ENCODE measurements at places on chromosomes 1 and 21.

DNA sequence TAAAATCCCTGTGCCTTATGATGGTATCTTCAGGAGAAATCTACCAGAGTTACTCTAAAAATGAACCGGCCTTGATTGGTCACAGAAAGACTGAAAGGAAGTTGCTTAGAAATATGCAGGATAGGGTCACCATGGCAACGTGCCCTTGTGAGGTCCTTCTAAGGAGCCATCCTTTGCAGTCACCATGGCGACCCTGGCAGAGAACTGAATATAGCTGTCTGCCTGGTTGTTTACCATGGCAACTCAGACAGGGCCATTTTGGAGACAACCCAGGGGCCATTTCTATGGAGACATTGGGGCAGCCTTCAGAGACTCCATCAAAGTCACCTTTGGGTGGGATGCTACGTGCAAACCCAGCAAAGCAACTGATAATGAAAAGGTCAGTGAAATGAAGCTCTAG is 43.0 kb downstream of the SNX7 start:
- DNase-seq, result peak; percentile 52

- DNase-seq, result peak; percentile 50
Observed at GRCh38 chr1:2611031-2611501, 21.8 kb downstream of the MMEL1 start.

DNA sequence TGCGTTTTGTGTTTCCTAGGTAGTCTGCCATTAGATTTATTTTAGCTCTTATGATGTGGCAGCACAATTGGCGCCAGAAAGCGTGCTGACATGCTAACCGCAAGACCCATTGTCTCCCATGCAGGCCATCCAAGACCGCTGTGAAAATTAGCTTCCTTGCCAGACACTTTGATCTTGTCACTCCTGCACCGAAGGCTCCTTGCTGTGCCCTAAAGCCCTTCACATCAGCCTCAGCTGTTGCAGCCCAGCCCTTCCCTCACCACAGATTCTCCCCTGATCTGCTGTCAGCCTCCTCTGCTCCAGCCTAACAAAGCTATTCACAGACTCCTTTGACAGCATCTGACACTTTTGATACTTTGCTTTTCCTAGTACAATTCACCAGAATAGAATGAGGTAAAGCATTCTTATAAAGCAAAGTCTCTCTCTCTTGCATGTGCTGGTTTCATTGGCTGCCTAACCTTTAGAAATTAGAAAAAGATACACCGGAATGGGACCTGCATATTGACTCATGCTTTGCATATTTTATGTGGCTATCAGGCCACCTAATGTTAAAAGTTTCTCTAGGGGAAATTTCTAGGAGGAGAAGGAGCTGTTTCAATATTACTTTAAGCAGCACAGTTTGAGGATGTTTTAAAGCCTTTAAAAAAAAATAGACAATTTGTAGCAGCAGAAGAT is 280.3 kb upstream of the FMN2 start:
- DNase-seq, result peak; percentile 3

GRCh38 chr1:101000131-101000873 is 25.3 kb downstream of the DPH5 start:
- DNase-seq, result no peak

DNA sequence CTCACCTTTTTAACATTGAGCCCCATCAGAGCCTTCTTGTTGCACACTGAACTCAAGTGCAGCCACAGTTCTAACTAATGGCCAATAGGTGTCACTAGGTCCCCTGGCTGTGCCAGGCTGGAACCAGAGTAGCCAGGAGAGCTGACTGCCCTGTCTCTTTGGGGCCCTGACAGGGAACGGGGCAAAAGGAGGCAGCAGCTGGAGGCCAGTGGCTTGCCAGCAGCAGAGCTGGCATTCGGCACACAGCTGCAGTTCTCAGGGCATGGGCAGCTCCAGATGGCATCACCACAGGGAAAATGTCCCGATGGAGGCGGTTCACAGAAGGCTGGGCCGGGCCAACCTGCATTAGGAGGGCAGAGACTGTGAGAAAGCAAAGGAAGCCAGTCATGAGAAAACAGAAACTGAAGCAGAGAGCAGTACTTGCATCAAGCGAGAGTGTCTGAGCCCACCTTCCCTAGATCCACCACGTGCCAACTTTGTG is 188.6 kb downstream of the FCRL5 start:
- DNase-seq, result no peak

DNA sequence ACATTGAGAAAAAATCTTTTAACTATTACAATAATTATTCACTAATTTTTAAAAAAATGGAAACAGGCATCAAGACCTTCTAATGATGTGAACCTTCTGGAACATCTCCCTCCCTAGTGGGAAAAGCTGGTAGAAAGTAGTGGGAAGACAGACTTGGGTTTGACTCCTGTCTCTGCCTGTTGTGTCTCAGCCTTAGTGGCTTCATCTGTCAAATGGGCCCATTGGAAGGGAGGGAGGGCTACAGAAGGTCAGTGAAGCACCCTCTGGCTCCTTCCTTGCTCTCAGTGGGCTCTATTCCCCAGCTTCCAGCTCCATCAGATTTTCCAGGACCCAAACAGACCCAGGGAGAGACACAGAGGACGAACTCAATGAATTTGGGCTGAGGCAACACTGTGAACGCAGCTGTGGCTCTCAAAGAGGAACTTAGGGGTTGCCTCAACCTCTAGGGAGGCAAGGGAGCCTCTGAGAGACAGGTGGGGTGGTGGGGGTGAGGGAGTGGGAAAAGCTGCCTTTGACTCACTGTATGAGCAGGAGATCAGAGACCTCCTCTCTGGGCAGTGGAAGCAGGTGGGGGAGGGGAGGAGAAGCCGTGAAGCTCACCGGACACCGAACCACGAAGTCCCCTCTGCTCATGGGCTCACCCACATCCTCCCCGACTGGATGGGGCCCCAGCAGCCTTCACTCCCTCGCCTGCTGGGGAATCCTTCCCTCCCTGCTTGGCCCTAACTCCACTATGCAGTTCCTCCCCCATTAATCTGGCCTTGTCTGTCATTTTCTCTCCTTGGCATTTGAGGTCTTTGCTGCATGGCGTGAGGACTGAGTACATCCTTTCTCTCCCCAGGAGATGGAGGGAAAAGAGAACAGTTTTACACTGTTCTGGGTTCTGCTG is 4.5 kb downstream of the CNR2 start:
- no peak for DNase-seq

- DNase-seq, result no peak
Observed at GRCh38 chr1:113027449-113027848, 45.5 kb upstream of the LRIG2 start.

GRCh38 chr1:111234866-111235265 is 7.4 kb downstream of the CHI3L2 start:
- no peak for DNase-seq

DNA sequence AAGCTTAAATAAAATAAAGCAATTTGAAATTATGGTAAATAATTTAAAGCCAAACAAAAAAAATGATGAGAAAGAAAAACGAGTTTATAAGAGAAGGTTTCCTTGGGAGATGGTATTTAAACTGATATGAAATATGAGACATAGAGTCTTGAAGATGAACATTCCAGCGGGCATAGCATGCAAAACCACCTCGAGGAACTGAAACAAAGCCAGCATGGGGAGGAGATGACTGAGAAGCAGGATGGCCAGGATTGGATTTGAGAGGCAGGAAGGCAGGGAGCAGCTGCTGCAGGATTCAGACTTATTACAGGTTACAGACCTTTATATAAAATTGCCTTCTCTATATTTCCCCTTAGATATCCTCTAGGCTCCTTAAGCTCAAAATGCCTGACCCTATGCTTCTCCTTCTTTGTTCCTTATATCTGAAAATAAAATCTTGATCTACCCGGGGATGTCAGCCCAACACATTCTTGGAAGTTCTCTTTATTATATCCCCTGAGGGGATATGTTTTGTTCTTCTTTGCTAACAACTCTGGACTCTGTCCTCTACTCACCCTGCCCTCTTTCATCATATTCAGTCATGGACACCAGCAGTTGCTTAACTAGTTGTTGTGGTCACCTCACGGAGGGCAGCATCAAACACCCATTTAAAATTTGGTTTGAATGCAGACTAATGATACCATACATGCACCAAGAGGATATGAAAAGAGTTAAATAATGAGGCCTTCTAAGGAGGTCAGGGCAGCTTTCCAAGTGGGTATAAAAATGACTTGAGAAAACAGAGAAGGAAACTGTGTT is 719.1 kb upstream of the B3GALT2 start:
- DNase-seq, result no peak

DNA sequence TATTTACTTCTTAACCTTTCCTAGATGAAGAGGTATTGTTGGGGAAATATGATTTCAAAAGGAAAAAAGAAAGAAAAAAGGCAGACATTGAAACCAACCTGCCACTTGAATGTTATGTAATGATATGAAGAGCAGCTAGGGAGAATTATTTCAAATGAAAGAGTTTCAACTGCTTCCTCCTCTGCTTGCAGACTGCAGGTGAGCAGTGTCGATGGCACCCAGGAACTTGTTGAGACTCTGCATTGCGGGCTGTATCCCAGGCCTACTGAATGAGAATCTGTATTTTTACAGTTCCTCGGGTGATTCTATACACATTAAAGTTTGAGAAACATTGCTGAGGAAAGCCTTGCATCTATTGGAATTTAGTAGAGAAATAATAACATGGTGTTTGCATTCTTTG is 3.7 kb upstream of the RUNX1 start:
- DNase-seq, result no peak
